ENCODE measurements at places on chromosomes 1 and 21.
A peak's percentile ranks its signal among the peaks of the same experiment; 100 is the strongest.

GRCh38 chr21:45396620-45396995 is 8.4 kb upstream of the COL18A1 start:
- no peak for DNase-seq

DNA sequence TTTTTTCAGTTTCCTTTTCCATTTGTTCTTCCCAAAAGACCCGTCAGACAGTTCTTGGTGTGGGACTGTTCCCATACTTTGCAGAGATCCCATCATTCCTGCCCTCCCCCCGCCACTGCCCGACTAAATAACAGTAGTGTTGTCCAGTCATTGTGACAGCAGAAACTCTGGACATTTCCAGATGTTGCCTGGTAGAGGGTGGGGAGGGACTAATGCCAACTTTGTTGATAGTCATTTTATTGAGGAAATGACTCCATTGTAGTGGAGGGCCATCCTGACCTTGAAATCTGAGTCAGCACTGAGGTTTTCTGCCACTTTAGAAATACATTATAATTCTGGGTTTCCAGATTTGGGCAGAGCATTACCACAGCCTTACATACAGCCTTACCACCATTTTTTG is 85.4 kb downstream of the CEP350 start:
- no peak for DNase-seq

DNA sequence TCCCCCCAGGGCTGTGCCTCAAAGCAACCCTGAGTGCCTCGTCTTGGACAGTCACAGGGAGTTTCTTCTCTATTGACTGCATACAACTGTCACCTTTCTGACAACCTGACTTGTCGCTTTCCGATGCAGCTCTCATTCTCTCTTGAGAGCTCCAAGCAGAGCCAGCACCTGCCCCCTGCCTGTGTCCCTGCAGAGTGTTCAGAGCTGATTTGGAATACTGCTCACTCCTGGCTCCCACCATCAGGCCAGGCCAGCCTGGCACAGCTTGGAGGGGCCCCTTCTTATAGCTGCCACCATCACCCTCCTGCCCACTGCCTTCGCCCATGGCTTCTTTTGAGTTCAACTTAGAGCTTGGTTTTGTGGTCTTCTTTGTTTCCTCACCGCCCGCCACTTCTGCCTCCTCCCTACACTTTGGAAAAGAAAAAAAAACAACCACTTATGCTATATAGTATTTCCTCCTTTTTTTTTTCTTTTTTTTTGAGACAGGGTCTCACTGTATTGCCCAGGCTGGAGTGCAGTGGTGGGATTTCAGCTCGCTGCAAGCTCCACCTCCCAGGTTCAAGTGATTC is 12.3 kb downstream of the NCF2 start:
- DNase-seq: no peak

- no peak for DNase-seq
These were observed 50.7 kb downstream of the UBE2T start for GRCh38 chr1:202291001-202291400.

GRCh38 chr1:116008656-116009390 is 32.5 kb downstream of the SLC22A15 start:
- no peak for DNase-seq

- no peak for DNase-seq
These were observed 227.1 kb downstream of the KCTD3 start for GRCh38 chr1:215794156-215794555.

DNA sequence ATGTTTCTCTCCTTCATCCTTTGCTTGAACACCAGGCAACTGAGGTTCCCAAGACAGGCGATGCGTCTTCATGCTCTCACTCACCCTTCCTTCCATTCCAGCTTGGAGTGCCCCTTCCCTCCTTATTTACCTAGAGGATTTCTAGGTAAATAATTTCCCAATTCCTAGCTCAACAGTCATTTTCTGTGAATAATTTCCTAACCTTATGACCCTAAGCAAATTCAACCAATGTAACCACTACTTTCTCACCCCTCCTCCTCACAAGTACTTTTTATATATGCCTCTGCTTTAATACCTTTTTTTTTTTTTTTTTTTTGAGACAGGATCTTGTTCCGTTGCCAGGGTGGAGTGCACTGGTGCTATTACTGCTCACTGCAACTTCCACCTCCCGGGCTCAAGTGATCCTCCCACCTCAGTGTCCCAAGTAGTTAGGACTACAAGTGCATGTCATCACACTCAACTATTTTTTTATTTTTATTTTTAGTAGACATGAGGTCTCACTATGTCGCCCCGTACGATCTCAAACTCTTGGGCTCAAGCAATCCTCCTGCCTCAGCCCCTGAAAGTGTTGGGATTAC is 86.7 kb downstream of the USP24 start:
- no peak for DNase-seq

GRCh38 chr21:45320261-45321025 is 32.7 kb upstream of the POFUT2 start:
- DNase-seq: no peak

GRCh38 chr1:179340918-179341317 is 24.9 kb upstream of the AXDND1 start:
- DNase-seq: no peak

- no peak for DNase-seq
These were observed 17.7 kb downstream of the FCRL3 start for GRCh38 chr1:157682710-157683437.

DNA sequence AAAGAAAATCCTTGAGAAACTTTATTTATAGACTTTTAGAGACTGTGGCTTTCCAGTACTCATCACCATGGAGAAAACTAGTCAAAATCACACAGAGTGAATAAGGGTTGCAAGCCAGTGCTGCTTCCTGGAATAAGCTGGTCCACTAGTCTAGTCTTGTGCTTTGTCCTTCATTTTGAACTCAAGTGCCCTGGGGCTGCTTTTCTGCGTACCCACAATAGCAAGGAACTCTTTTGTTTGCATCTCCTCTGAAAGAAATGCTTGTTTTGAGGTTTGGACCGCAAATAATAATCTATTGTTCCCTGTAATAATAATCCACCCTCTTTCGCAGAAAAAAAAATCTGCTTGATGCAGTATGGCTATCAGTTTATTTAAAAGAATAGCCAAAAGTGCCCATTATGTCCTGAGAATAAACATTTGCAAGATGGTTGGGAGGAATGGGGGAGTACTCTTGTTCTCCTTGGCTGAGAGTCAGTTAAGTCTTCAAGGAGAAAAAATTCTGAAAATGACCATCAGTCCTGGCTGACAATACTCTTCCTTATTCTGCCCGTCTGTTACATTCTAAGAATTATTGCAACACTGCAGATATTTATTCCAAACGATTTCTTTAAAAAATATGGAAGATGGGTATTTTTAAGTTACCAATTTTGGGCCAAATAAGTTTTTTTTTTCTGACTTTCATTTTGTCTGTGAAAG is 41.9 kb downstream of the MPZL1 start:
- DNase-seq: no peak

GRCh38 chr1:41003127-41003639 is 18.3 kb downstream of the SLFNL1 start:
- DNase-seq: no peak

DNA sequence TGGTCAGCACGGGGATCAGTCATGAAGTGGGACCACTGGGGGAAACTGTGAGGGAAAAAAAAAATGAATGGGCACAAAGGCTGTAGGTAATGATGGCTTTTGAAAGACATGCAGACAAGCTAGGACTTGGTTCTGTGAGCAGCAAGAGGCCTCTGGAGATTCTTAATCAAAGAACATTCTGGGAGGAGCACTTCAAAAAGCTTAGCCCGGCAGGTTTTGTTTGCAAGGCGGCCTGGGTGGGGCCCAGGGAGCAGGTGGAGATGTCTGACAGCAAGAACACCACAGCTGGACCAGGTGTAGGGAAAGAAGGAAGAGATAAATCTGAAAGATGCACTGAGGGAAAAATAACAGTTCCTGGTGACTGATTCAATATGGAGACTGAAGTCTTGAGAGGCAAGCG is 6.0 kb downstream of the TEX35 start:
- no peak for DNase-seq

GRCh38 chr1:96206451-96206850 is 515.1 kb upstream of the PTBP2 start:
- DNase-seq: no peak

GRCh38 chr1:30323841-30324240 is 399.5 kb downstream of the MATN1 start:
- no peak for DNase-seq

DNA sequence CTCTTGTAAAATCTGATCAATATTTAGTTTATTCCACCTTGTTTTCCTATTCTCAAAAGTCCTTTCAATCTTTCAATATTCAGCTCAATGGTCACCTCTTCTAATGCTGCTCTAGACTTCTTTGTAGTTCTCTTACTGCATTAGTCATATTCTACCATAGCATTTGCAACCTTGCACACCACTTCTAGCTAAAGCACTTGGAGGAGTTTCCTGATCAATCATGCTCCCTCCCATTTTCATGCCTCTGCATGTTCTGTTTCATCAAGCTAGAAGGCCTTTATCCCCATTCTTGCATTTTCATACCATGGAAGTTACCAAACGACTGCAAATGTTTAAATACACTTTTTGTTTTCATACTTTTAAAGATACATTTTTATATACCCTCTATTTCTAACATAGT is 72.1 kb downstream of the SLC5A9 start:
- no peak for DNase-seq

- DNase-seq: no peak
These were observed 19.2 kb upstream of the ID3 start for GRCh38 chr1:23578311-23578996.

GRCh38 chr1:117753232-117753631 is 147.4 kb downstream of the TENT5C start:
- no peak for DNase-seq

GRCh38 chr1:5373281-5373680 is 618.9 kb downstream of the NPHP4 start:
- DNase-seq: no peak

DNA sequence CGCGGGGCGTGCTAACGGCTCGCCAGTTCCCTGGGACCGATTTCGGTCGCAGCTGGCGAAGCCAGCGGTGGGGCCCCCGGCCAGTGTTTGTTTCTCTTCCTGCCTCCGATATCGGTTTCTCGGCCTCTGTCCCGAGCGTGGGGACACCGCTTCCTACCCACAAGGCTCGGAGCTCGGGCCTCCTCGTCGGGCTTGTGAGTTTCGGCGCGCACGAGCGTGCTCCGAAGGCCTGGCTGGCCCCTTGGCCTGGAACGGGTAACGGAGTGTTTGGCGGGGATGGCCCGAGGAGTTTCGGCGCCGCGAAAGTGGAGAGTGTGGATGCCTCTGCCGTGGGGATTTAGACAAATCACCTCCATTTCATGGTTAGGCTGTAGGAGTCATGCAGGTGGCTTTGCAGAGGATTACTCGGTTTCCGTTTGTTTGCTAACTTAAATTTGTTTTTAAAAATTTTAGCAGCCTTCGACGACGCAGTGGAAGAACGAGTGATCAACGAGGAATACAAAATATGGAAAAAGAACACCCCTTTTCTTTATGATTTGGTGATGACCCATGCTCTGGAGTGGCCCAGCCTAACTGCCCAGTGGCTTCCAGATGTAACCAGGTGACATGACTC is 559 bp downstream of the RBBP4 start:
- no peak for DNase-seq

DNA sequence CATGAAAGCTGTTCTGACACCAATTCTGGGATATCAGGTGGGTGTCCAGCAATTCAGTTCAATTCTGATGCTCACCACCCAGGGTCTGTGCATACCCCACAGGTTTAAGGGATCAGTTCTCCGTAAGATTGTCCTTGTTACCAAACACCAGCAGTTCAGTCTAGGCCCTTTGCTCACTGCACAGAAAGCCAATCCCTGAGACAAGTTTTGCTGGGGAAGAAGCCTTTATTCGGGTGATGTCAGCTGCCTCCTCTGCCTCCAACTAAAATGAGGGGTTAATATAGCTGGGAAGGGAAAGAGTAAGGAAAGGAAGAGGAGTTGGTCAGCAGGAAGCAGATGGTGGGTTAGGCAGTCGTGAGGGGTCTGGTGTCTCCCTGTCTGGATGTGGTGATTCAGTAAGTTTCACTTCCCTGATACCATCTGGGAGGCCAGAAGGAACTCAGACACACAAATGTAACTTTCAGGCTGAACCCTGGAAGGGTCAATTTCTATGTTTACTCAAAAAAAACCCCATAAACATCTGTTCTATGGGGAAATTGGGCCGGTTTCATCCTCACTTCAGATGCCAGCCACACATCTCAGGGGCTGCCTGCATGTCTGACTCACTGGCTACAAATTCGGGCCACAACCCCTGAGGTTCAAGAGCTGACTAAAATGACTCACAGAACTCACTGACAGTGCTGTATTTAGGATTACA is 83.3 kb upstream of the PGBD5 start:
- no peak for DNase-seq

- DNase-seq: peak; percentile 92
These were observed 88.5 kb downstream of the PTPRU start for GRCh38 chr1:29324771-29325351.

- no peak for DNase-seq
These were observed 94.4 kb downstream of the MIS18A start for GRCh38 chr21:32184485-32184884.

DNA sequence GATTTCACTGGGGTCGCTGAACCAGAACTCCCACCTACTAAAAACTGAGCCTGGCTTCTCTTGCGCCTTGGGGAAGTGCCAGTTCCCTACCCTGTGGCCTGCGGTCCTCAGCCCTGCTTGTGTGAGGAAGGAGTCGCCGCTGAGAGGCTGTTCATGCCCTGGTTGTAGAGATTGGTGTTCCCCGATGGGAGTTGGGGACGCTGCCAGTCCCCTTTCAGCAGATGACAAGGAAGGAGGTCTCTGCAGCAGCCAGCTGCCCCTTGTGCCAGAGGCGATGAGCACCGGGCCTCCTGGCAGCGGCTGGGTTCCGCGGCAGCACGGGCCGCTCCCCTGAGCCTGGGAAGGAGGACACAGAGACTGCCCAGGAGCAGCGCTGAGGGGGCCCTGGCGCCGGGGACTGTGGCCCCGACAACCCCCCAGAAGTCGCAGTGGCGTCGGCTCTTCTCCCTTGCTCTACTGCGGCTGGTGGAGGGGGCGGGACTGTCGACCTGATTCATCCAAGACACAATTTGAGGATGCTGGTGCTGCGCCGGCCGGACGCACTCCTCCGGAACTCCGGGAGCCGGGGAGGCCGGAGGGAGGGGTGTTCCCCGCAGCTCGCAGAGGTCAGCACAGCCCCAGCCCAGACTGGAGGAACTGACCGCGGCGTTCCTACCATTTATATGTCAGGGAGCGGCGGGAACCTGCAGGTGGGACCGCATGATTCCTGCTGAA is 12.0 kb upstream of the ADORA3 start:
- DNase-seq: no peak

- DNase-seq: no peak
These were observed 121.2 kb downstream of the LTN1 start for GRCh38 chr21:28871388-28872010.

DNA sequence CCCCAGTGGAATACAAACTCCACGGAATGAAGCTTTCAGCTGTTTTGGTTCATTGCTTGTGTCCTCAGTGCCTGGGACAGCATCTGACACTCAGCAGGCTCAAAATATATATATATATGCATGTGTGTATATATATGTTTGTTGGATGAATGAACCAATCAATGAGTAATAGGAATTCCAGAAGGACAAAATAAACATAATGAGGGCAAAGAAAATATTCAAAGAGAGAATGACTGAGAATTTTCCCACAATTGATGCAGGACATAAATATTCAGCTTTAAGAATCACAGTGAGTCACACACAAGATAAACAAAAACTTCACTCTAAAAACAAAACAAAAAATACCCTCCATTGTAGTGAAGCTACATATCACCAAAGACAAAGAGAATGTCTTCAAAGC is 64.0 kb downstream of the CHD5 start:
- no peak for DNase-seq
